ENCODE measurements at places on chromosomes 1 and 21.
A peak's percentile ranks its signal among the peaks of the same experiment; 100 is the strongest.

GRCh38 chr1:233791721-233792120 lies 112.8 kb upstream of the SLC35F3 start:
- no peak for DNase-seq

- no peak for DNase-seq
These were observed 3.3 kb downstream of the CSRP1 start for GRCh38 chr1:201503397-201504176.

DNA sequence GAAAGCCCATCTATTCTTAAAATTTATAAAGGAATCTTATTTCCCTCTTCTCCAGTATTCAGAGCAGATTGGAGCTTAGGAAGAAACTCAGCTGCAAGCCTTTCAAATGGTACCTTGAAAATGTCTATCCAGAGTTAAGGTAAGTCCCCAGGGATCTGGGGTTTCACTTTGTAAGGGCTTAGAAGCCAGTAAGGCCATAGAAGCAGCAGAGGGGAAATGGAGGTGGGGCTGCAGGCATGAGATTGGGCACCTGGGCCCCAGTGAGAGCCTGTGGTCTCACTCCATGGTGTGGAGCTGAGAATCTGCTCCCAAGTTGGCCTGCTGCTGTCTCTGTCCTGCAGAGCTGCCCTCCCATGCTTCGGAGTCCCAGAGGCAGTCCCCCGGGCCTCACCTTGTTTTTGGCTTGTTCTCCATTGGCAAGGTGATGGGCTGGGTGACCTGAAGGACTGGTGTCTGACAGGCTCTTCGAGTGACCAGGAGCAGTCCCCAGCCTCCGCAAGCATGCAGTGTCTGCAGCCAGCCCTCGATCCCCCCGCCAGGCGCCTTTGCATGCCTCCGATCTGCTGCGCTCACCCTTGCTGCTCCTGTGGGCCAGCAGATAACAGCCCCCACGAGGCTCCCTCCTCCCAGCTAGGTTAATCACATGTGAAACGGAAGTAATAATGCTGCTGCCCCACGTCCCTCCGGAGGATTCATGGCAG lies 163.1 kb downstream of the PGBD5 start:
- DNase-seq, result no peak

- no peak for DNase-seq
These were observed 17.1 kb upstream of the ATP5PO start for GRCh38 chr21:33932731-33933130.

GRCh38 chr1:194295685-194296084 lies 1109.3 kb upstream of the B3GALT2 start:
- peak; percentile 39 for DNase-seq

DNA sequence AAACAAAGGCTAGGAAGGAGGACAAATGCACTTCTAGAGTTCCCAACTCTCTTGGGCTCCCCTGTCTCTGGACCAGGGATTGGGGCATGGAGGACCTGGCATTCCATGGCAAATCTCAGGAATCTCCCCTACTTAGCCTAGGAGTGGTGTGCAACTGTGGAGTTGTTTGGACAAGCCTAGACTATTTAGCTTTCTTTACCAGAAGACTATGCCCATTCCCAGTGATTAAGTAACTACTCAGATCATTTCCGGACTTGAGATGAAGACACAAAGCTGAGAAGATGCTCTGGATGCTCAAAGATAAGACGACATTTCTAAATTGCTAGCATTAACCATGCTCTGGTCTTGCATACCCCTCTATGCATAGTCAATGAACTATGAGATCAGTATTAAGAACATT lies 13.7 kb upstream of the MARK1 start:
- DNase-seq, result no peak

- DNase-seq, result no peak
These were observed 20.6 kb downstream of the IFI16 start for GRCh38 chr1:159030311-159030710.
